D341Med (cell line): ENCODE measurements at places on chromosomes 6 and 20.
A peak's percentile ranks its signal among the peaks of the same experiment; 100 is the strongest.

DNA sequence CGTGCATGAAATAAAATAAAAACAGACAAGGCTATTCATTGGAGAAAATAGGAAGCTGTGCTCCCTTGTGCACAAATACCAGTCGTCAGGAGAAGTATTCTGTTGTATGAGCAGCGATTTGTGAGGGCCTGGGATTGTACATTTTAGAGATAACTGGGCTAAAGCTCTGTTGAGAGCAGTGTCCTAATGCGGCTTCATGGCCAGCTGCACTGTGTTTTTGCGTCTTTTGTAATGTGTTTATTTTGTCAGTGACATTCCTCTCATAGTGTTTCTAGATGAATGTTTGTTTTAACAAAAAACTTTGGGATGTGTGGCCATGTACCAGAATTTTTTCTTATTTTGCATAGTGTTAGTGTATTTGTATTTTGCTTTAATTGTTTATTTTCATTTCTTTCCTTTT, 14.8 kb downstream of the ERMARD start:
- DNase-seq, result no peak

DNA sequence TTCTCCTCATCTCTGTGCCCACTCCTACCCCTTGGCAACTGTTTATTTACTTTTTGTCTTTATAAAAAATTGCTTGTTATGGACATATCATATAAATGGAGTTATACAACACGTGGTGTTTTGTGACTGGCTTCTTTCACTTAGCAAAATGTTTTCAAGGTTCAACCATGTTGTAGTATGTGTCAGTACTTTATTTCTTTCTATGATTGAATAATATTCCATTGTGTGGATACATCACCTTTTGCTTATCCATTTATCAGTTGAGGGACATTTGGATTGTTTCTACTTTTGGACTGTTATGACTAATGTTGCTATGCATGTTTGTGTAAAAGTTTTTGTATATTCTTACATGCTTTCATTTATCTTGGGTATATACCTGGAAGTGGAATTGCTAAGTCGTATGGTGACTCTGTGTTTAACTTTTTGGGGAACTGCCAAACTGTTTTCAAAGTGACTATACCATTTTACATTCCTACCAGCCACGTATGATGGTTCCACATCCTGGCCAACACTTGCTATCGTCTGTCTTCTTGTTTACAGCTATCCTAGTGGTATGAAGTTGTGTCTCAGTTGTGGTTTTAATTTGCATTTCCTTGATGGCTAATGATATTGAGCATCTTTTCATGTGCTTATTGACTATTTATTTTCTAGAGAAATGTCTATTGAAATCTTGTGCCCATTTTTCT, 84.4 kb downstream of the SLX4IP start:
- DNase-seq, result no peak

DNA sequence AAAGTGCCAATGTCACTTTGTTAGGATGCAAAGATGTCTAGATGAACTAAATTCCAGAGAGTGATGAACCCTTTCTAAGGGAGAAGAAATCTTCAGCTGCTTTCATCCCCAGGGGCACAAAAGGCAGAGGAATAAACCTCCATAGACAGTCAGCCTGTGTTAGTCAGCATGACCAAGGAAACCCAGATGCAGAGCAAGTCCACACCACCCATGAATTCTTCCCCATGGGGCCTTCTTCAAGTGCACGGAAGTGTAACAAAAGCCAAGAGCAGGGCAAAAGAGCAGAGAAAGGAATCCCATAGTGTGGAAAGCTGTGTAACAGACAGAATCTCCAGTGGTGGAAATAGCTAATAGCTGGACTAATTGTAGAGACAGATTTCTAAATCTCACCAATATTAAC, 50.0 kb downstream of the DCDC2 start:
- DNase-seq, result no peak

GRCh38 chr20:56956534-56956933, 309.9 kb downstream of the BMP7 start:
- no peak for DNase-seq

DNA sequence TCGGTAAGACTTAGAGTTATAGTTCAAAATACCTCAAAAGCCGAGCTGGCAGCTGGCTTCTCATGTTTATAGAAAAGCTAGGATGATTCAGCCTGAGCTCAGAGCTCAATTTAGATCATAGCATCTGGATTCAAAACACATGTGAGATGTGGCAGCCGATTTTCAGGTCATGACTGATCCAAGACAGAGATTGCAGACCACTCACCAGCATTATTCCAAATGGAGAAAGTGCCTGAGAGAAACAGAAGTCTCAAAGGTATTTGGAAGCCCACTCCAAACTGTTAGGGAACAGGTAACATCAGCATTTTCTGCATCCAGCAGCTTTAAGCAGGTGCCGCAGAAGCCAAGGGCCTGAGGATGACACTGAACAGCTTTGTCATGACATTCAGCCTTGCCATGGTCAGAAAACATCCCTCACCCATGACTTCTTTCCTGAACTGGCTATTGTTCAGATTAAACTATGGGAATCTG, 102.2 kb downstream of the BACH2 start:
- no peak for DNase-seq

GRCh38 chr6:112296122-112296521, 41.8 kb upstream of the LAMA4 start:
- peak; percentile 33 for DNase-seq

DNA sequence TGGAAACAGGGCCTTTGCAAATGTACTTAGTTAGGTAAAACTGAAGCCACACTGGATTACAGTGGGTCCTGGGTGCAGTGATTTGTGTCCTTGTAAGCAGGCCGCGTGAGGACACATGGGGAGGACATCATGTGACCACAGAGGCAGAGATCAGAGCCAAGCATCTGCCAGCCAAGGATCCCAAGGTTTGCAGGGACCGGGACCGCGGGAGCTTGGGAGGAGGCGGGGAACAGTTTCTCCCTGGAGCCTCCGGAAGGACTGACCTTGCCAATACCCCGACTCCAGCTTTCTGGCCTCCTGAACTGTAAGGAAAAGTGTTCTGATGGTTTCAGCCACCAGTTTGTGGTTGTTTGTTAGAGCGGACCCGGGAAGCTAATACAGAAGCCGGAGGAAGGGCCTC, 500.9 kb downstream of the PREX1 start:
- DNase-seq, result no peak

GRCh38 chr20:38222231-38222922, 38.2 kb downstream of the KIAA1755 start:
- peak; percentile 83 for DNase-seq

DNA sequence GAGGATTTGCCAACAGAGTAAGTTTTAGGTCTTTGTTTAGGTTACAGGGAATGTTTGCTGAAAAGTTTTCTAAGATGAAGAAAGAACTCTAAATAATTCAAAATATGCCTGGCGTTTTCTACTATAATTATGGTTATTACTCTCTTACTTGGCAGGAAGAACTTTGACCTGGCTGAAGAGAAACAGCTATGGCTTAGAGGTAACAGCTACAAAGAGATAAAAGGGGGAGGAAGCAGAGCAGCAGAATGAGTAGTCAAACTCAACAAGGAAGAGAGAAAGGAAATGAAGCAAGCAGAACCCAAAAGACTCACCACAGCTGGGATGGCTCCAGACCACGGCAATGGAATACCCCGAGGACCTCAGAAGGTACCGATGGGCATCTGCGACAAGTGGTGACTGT, 95.6 kb downstream of the KIF16B start:
- no peak for DNase-seq

- DNase-seq, result no peak
Observed at GRCh38 chr6:97177905-97178304, 105.1 kb downstream of the MMS22L start.

DNA sequence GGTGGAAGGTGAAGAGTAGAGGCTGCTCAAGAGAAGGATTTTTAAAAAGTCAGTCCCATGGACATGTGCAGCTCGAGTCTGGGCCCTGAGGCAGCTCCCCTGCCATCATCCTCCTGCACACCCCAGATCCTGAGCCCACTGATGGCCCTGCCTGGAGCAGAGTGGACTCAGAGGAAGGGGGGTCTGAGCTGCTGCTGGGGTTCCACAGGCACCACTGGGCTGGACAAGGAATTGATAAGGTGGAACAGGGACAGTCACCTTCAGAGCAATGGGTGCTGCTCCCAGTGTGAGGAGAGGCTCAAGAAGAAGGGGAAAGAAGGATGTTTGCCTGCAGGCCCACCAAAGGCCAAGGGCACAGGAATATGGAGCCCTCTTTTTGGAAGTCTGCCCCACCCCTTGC, 6.2 kb downstream of the ULBP2 start:
- no peak for DNase-seq

DNA sequence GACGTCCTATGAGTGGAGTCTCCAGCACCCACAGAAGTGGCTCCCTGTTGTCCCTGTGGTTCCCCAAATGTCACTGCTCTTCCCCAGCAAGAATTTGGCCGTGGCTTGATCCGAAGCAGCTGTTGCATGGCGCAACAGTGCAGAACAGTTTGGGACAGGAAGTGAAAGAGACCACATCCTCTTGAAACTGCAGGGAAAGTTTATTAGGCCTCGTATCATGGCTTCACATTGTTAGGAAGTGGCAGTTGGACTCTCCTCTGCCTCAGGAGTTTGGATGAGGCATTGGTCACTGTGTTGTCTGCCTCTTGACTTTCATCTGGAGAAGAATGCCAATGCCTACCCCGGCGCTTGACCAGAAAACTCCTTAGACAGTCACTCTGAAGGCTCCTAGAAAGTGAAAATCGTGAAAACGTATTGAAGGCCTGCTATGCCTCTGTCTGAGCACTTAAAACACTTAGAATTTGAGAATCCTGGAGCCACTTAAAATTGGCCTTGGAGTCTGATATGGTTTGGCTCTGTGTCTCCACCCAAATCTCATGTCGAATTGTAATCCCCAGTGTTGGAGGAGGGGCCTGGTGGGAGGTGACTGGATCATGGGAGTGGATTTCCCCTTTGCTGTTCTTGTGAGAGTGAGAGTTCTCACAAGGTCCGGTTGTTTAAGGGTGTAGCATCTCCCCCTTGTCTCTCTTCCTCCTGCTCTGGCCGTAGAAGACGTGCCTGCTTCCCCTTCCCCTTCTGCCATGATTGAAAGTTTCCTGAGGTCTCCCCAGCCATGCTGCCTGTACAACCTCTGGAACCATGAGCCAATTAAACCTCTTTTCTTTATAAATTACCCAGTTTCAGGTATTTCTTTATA, 334.9 kb upstream of the JARID2 start:
- no peak for DNase-seq

DNA sequence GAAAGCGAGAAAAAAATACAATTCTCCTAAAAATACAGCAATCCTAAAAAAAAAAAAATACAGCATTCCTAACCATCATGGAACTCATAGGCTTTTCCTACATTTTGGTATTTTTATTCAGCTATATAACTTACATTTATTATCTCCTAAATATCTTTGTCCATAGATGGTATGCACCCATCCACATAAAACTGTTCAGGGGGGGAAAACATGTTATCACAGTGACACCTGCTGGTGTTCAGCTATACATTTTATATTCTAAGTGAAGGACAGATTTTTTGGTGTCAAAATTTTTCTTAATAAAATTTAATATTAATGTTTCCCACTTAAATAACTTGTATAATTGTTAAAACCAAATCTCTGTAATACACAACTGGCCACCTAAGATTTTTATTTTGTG, 58.0 kb downstream of the BLOC1S5 start:
- peak; percentile 64 for DNase-seq

DNA sequence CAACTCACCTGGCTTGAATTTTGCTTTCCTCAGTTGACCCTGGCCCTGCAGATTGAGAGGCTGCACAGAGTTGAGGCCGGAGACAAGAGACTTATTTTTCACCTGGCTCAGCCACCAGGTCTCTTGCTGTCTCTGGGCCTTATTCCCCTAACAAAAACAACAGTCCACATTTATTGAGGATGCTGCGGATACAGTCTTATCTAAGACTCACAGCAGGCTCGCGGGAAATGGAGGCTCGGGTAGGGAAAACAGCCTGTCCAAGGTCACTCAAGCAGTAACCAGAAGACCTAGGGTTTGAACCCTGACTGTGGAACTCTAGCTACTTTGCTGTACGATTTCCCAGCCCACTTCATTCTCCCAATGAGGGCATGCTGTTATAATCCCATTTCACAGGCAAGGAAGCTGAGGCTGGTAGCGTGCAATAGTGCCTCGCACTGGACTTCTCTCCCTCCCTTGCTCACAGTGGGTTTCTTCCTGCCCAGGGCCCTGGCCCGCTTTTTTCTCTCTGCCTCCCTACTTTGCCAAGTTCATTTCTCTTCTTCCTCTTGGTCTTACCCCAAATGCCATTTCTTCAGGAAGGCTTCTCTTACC, 57.7 kb downstream of the RBM38 start:
- no peak for DNase-seq

DNA sequence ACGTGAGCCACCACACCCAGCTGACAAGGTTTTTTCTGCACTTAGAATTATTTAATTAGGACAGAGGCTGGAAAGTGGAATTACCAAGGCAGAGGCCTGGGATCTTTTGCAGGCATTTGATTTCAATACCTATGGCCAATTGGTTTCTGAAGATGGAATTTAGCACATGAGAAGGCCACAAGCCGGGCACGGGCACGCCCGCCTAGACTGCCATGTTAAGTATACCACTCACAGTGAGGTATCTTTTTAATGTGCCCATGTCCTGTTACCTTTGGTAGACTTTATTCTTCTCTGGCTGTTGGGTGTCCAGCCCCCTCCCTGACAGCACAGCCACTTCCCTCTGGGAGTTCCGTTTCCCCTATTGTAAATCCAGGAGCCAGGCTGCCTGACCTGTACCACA, 18.0 kb upstream of the TAF8 start:
- no peak for DNase-seq

- no peak for DNase-seq
Observed at GRCh38 chr6:20411953-20412681, 10.4 kb downstream of the E2F3 start.

DNA sequence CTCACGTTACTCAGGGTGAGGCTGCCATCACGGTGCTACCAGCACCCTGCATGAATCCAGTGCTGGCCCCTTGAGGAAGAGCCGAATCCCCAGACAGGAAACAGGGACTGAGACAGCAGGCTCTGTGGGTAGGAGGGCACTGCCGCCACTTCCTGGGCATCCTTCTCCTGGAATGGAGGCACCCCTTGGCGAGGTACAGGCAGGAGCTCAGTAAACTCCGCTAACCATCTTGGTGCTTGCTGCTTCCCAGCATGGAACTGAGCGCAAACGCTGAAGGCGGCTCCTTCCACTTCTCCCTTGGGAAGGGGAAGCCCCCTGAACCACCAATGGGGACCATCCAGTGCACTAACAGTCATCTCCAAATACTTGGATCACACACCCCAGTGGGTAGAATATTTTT, 13.5 kb upstream of the CCDC167 start:
- no peak for DNase-seq

DNA sequence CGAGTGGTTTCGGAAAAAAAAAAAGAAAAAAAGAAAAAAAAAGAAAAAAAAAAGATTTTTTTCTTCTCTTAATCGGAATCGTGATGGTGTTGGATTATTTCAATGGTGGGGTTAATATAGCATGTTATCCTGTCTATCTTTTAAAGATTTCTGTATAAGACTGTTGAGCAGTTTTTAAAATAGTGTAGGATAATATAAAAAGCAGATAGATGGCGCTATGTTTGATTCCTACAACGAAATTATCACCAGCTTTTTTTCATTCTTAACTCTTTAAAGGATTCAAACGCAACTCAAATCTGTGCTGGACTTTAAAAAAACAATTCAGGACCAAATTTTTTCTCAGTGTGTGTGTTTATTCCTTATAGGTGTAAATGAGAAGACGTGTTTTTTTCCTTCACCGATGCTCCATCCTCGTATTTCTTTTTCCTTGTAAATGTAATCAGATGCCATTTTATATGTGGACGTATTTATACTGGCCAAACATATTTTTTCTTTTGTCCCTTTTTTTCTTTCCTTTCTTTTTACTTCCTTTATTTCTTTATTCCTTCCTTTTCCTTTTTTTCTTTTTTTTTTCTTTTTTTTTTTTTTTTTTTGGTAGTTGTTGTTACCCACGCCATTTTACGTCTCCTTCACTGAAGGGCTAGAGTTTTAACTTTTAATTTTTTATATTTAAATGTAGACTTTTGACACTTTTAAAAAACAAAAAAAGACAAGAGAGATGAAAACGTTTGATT, 3.6 kb downstream of the SOX4 start:
- DNase-seq, result no peak
